ENCODE measurements at places on chromosomes 3 and 15.

- H3K4me1 ChIP-seq: no peaks in the 10 kb centered on the region
- H3K4me3 ChIP-seq: no peak overlapping the region
- DNase-seq: no peak
- H3K27me3 ChIP-seq: no peaks in the 10 kb centered on the region
- peak overlapping the region; percentile 34 for H3K27ac ChIP-seq
Measured at GRCh38 chr3:128062033-128062745, 10.0 kb downstream of the SEC61A1 start.

- DNase-seq: no peak
- H3K4me1 ChIP-seq: peaks cover 82% of the 10 kb centered on the region
- no peaks in the 10 kb centered on the region for H3K36me3 ChIP-seq
- no peak overlapping the region for H3K4me3 ChIP-seq
Measured at GRCh38 chr15:63079947-63080626, 37.5 kb downstream of the TPM1 start.

DNA sequence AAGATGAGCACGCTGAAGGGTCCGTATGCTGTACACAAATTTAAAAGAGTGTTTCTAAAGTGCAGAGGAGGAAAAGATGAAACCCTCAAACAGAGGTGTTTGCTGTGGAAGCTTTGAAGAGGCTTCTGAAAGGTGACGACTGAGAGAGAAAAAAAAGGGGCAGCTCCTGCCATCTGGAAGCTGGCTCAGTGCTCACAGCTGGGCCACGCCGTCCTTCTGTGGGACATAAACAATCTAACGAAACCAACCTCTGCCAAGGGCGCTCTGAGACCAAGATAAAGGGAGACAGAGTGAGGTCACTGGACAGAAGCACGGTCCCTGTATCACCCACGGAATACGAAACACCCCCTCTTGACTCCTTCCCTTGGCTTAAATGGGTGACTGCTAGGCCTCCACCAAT is 96.3 kb upstream of the SLC6A6 start:
- peaks cover 15% of the 10 kb centered on the region for H3K27me3 ChIP-seq
- no peak overlapping the region for H3K4me3 ChIP-seq
- peak overlapping the region; percentile 71 for H3K27ac ChIP-seq
- no peaks in the 10 kb centered on the region for H3K36me3 ChIP-seq
- peaks cover 54% of the 10 kb centered on the region for H3K4me1 ChIP-seq

- no peak overlapping the region for H3K4me3 ChIP-seq
- DNase-seq: peak; percentile 8
- no peak overlapping the region for H3K27ac ChIP-seq
- H3K36me3 ChIP-seq: no peaks in the 10 kb centered on the region
- no peaks in the 10 kb centered on the region for H3K27me3 ChIP-seq
- no peaks in the 10 kb centered on the region for H3K4me1 ChIP-seq
Measured at GRCh38 chr3:168865022-168865551, 769.4 kb upstream of the GOLIM4 start.

GRCh38 chr15:90106522-90107117 is 4.4 kb upstream of the IDH2 start:
- no peaks in the 10 kb centered on the region for H3K36me3 ChIP-seq
- peak overlapping the region; percentile 46 for H3K4me3 ChIP-seq
- peaks cover 42% of the 10 kb centered on the region for H3K4me1 ChIP-seq
- peak; percentile 34 for DNase-seq
- H3K27ac ChIP-seq: peak overlapping the region; percentile 50
- peaks cover 30% of the 10 kb centered on the region for H3K27me3 ChIP-seq

DNA sequence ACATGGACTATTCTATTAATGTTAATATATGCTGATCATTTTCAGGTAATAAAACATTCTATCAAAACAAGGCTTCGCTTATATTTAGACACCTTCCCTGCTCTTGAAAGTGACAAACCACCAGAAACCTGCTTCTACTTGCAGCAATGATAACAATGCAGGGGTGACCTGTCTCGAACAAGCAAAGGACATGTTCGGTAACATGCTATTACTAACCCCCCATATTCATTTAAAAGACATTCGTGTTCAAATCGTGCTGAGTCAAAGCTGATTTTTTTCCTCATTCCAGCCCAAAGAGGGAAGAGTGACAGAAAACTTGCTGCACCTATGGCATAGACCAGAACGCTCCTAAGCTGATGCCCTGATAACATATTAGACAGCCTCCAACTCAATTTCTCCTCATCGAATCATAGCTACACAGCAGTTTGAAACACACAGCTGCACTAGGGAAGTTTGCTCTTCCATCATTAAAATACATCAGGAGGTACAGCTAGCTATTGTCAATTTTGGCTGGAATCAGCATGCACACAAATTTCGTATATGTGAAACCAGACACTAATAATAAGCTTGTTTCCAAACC is 341.5 kb downstream of the FOXP1 start:
- no peak for DNase-seq
- H3K27me3 ChIP-seq: no peaks in the 10 kb centered on the region
- peak overlapping the region; percentile 91 for H3K27ac ChIP-seq

All from nephron progenitor cell (in vitro differentiated cells).